Mesothelial cell of epicardium (in vitro differentiated cells): ENCODE measurements at places on chromosomes 2 and 18.

GRCh38 chr2:189152483-189152882 lies 27.1 kb downstream of the COL5A2 start:
- no peak for DNase-seq

GRCh38 chr2:136060416-136060815 lies 57.5 kb downstream of the CXCR4 start:
- no peak for DNase-seq

DNA sequence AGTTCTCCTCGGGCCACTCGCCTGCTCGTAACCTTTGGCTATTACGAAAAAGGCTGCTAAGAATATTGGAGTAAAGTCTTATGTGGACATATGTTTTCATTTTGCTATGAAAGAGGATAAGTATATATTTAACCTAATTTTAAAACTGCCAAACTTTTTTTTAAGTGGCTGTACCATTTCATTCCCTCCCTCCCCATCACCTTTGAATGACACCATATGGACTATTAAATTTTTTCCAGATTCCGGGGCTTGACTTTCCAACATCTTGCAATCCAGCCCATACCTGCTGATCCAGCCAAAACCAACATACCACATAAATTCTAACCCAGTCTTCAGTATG lies 31.5 kb downstream of the REEP1 start:
- no peak for DNase-seq

GRCh38 chr2:229821316-229821715 lies 100.5 kb downstream of the TRIP12 start:
- DNase-seq, result no peak

DNA sequence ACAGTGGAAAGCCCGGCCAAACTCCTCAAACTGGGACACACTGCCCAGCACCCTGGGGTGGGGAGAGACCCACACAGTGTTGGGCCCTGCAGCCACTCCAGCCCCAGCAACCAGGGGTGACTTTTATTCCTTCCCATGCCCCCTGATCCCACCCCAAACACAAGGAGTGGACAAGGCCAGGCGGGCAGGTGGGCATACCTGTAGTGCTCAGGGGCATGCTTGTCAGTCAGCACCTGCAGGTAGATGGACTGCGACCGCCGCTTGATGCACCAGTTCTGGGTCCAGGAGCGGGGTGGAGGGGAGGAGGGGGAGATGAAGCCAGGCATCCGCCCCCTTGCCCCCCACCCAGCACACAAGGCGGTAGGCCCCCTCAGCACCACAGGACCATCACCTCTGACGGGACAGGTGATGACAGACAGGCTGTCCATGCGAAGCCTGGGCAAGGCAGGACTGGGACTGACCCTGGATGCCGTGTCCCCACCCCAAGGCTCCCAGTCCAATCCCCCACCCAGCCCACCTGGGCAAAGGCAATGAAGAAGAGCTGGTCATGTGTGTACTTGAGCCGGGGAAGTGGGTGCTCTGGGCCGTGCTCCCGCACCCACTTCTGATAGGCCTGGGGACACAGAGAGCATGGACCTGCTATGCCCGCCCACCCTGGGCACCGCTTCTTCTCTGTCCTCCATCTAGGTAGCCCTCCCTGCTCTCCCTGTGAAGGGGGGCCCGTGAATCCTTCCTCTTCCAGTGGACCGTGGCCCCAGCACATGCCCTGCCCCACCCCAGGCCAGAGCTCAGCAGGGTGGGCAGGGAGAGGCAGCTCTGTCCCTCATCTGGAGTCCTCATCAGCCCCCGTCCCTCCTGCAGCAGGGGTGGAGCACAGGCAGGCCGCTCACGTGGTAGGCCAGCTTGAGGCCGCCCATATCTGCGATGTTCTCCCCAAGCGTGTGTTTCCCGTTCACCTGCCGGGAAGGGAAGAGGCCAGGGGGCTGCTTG lies 7.1 kb downstream of the ECEL1 start:
- no peak for DNase-seq

GRCh38 chr2:9310377-9310776 lies 103.8 kb downstream of the ASAP2 start:
- no peak for DNase-seq

DNA sequence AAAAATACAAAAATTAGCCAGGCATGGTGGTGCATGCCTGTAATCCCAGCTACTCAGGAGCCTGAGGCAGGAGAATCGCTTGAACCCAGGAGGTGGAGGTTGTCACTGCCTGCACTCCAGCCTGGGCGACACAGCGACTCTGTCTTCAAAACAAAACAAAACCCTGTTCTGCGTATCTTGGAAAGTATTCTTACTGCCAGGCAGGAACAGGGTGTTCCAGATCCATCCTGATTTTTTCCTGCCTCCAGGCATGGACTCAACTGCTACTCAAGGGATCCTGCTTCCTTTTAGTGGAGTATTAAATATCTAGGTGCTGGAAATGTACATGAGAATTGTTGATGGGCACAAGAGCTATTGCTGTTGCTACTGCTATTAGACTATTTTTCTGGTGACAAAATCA lies 12.3 kb downstream of the HSPD1 start:
- DNase-seq, result no peak

DNA sequence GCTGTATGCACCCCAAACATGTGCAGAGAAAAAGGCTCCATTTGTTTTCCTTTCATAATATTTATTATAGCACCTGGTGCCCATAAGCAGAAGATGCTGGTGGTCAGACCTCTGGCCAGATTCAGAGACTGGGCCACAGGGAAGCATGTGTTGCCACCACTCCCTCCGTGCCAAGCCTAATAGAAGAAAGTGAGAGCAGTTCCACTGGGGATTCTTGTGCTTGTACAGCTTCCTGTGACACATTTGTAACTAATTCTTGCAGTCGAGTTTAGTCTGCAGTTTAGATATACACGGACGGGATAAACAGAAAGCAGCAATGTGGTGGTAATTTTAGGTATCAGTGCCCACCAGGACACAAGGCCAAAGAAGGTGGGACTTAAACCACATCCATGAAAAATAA lies 135.4 kb upstream of the PIEZO2 start:
- DNase-seq, result no peak

GRCh38 chr2:88856409-88857135 lies 165.1 kb downstream of the RPIA start:
- no peak for DNase-seq

DNA sequence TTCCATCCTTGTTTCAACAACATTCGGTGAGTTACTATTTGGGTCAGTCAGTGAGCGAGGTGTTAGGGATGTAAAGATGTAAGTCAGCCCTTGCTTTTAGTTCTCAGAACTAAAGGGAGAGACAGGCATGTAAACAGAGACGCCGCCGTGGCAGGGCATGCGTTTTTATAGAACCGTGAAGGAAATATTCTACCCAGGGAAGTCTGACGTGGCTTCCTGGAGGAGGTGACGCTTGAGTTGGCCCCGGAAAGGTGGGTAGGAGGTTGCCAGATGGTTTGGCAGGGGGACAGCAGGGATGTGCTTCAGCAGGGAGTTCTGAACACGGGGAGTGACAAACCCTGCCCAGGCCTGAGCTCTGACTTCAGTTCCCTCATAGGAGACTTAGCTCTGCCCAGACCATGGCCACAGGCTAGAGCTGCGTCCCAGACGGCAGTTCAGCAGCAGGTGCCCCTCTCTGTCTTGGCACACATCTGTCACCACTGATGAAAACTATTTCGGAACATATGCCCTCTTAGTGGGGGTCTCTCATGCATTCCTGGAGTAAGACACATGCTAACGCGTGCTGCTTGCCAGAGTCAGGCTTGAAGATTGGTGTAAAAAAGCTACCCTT lies 23.4 kb upstream of the RPL31 start:
- no peak for DNase-seq

DNA sequence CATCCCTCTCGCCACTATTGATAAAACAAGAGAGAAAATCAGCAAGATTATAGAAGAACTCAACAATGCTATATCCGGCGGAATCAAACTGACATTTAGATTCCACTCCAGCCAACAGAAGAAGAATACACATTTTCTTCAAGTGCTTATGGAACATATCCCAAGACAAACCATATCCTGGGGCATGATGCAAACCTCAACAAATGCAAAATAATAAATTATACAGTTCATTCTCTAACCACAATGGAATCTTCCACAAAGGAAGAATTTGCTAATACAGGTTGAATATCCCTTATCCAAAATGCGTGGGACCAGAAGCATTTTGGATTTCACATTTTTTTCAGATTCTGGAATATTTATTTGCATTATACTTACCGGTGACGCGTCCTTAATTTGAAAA lies 51.4 kb upstream of the YPEL5 start:
- no peak for DNase-seq

GRCh38 chr18:7459851-7460770 lies 107.0 kb upstream of the PTPRM start:
- DNase-seq, result no peak

DNA sequence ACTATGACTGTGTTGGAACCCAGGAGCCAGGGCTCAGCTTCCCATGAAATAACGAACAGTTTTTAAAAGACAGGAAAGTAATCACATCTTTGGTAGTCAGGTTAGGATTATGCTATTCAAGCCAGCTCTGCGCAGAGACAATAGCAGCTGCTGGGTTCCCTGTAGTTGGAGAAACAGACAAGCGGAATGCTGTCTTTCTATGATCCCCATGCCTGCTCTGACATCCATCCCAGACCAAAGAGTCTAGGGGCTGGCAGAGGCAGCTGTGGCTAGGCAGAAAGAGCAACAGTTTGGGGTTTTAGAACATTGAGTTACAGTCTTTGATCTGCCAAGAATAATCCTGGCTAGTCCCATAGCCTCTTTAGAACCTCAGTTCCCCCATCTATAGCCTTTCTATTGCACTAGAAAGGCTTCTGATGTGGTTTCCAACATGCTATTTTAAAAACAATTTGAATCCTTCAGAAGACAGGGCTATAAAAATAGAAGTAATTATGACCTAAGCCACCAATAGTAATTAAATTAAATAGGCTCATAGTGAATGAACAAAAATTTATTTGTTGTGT lies 146.8 kb downstream of the MTX2 start:
- DNase-seq, result no peak

DNA sequence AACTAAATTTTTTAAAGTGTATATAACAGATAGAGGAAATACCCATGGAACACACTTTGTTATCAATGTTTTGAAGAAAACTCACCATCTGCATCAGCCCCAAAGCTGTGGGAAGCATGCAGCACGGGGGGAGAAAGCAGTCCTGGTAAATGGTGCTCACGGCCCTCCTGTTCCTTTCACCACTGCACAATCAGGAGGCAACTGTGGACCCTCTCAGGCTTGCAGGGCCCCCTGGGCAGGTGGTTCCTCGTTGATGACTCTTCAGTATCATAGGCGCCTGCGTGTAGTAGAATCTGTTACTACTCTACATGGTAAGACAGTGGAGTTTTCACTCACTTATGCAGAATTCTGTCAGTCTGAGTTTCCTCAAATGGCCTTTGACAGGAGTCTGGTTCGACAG lies 4.9 kb upstream of the CNDP1 start:
- DNase-seq, result no peak

- no peak for DNase-seq
Measured at GRCh38 chr18:75344161-75344560, 83.3 kb downstream of the SMIM21 start.
